ENCODE measurements at places on chromosomes 5 and 9.

DNA sequence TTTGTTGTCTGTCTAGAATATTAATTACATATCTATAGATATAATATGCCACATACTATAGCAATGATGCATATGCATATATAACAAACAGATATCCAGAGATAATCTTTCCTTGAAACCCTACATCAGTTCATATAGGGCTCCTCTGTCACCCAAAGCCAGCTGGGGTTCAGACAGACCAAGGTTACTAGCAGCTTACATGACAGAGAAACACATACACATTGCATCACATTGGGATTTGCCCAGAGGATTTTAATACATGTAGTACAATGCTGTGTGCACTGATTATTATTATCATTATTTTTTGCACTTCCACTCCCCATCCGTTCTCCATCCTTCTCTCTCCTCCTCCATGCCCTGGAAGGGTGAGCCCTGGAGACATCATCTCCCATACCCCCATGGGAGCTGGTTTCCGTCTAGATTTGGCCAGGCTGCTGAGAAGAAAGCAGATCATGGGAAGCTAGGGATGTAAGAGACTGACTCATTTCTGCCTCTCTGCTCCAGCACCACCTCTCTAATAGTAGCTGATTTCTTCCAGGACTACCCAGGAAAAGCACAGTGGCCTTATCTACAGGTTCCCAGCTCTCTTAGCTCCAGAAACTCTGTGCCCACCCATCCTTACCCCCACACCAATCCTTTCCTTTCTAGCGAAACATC is 23.3 kb downstream of the FST start:
- DNase-seq, result no peak

GRCh38 chr5:136484808-136485325 is 119.5 kb upstream of the TRPC7 start:
- no peak for DNase-seq

GRCh38 chr5:96880444-96881164 is 4.3 kb downstream of the ERAP2 start:
- peak; percentile 53 for DNase-seq

DNA sequence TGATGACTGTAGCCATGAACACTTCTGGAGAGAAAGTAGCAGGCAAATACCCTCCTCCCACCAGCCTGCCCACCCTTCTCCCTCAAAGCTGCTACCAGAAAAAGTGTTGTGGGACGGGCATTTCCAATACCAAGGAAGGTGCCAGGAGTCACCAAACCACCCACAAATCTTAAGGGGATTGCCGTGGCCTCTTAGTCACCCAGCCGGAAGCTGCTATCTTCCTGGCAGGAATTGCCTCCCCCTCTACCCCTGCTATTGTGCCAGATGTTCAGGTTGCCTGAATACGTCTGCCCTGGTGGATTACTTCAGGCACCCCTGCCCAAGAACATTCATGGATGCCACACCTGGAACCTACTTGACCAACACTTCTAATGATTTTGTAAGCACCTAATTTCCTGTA is 156.1 kb downstream of the TTC39B start:
- DNase-seq, result no peak

DNA sequence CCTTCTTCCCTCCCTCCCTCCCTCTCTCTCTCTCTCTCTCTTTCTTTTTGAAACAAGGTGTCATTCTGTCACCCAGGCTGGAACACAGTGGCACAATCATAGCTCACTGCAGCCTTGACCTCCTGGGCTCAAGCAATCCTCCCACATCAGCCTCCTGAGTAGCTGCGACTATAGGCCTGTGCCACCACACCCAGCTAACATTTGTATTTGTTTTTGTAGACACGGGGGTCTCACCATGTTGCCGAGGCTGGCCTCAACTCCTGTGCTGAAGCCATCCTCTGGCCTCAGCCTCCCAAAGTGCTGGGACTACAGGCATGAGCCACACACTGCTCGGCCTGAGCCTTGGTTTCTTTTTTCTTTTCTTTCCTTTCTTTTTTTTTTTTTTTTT is 45.8 kb downstream of the PLPP7 start:
- no peak for DNase-seq

GRCh38 chr9:20255052-20255451 is 367.2 kb downstream of the MLLT3 start:
- DNase-seq, result no peak

- DNase-seq, result no peak
Measured at GRCh38 chr9:17597977-17598376, 19.1 kb downstream of the SH3GL2 start.

DNA sequence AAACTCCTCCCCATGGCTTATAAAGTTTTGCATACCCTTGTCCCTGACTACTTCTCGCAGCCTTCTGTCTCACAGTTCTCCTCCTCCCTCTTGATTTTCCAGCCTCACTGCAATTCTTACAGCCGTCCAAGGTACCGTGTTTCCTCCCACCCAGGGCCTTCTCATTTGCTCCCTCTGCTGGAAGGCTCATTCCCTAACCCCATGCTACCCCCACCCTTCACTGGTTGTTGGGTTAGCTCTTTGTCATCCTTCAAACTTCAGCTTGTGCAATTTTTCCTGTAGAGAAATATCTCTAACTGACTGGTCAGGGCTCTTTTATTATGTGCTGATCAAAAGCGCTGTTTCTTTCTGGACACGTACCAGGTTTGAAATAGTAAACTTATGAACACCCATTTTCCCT is 329.2 kb downstream of the EBF1 start:
- DNase-seq, result no peak

DNA sequence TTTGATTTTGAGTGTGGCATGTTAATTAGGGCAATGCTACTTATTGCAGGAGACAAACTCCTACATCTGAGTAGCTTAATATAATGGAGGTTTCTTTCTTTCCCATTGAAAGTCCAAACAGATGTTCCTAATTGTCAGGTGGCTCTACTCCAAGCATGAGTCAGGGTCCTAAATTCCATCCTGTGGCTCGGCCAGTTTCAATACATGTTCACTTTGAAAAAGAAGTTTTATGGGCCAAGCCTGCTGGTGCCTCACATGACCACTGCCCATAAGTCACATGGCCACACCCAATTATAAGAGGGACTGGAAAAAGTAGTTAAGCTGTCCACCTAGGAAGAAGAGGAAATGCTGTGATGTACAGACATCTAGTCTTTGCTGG is 170.4 kb downstream of the ARRDC3 start:
- peak; percentile 27 for DNase-seq

- no peak for DNase-seq
Measured at GRCh38 chr5:80967500-80968181, 7.5 kb downstream of the RASGRF2 start.

DNA sequence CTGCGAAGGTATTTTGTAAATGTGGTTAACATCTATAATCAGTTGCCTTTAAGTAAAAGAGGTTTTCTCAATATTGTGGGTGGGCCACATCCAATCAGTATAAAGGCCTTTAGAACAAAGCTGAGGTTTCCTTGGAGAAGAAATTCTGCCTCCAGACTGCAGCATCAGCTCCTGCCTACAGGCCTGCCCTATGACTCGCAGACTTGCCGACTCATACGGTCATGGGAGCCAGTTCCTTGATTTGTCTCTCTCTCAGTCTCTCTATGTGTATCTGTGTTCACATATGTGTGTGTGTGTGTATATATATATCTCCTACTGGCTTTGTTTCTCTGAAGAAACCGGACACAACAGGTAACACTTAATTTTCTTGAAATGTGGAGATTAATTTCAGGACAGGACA is 45.3 kb downstream of the SLC36A1 start:
- DNase-seq, result no peak

DNA sequence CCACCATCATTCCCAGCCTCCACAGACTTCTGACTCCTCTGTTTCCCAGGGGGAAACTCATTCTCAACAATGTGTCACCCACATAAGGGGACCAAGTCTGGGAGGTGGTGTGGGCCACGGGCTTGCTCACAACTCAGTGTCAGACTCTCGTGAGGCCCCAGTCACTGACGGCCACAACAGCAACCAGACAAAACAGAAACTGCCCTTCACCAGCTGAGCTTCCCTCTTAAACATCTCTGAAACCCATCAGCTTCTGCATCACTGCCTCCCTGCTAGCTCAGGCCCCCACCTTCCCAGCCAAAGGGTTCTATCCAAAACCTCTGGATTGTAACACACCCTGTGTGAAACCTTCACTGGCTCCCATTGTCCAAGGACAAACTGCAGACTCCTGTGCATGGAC is 273.4 kb downstream of the CDK5RAP2 start:
- DNase-seq, result no peak

GRCh38 chr5:35920890-35921289 is 17.5 kb downstream of the CAPSL start:
- no peak for DNase-seq

DNA sequence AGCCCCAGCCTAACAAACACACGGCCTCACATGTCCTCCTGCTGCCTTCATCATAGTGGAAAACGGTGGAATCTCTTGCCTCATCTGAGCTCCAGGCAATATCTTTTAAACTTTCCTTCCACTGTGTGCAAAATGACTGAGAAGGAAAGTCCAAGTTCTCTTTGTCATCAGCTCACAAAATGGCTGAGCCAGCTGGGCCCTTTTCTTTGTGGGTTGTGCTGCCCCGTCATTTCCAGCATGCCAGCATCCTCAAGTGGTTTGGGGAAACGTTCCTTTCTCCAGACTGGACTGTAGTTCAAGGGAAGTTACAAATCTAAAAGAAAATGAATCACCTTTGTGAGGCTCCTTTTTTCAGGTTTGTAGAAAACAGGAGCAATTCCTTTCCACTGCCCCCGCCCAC is 171.1 kb upstream of the FSTL4 start:
- no peak for DNase-seq

DNA sequence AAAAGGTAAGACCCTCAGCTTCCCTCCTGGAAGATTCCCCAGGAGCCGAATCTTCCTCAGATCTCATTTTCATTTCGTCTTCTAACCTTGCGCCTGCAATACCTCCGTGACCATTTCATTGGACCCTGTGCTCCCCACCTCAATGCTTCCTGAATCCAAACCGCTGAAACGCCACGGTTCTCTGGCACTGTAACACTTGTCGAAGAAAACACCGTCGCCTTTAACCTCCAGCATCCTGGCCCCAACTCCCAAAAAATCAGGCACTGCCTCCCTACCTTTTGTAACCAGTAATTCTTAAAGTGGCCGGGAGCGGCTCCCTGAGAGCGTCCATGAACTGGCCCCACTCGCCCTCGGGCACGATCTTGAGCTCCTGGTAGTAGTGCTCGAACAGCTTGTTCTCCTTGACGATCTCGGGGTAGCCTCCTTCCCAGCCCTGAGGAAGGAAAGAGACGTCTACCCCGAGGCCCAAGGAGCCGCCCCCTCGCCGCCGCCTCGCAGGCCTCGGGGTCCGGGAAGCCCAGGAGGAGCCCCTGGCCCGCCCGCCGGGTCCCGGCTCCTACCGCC is 438 bp downstream of the NSUN2 start:
- peak; percentile 19 for DNase-seq

- no peak for DNase-seq
Measured at GRCh38 chr5:15551113-15551504, 51.1 kb downstream of the FBXL7 start.

DNA sequence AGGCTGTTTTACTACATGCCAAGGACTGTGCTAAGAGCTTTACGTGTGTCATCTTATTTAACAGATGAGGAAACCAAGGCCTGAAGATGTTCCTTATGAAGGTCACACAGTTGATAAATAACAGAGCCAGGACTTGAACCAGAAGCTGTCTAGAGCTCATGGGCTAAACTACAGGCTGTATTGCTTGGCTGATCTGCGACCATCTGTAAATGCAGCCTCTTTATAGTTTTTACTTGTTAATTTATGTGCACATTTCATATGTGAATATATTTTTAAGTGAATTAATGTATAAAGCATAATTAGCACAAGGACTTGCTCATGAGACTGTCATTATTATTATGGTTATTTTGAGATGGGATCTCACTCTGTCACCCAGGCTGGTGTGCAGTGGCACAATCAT is 19.3 kb upstream of the GNPDA1 start:
- no peak for DNase-seq

GRCh38 chr9:117887383-117887782 is 183.2 kb downstream of the TLR4 start:
- no peak for DNase-seq

DNA sequence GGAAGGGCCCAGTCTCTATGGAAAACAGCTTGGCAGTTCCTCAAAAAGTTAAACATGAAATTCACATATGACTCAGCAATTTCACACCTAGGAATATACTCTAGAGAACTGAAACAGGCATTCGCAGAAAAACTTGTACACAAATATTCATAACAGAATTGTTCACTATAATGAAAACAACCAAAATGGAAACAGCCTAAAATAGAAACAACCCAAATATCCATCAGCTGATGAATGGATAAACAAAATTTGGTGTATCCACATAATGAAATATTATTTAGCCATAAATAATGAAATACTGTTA is 4.8 kb upstream of the GPR150 start:
- DNase-seq, result no peak

DNA sequence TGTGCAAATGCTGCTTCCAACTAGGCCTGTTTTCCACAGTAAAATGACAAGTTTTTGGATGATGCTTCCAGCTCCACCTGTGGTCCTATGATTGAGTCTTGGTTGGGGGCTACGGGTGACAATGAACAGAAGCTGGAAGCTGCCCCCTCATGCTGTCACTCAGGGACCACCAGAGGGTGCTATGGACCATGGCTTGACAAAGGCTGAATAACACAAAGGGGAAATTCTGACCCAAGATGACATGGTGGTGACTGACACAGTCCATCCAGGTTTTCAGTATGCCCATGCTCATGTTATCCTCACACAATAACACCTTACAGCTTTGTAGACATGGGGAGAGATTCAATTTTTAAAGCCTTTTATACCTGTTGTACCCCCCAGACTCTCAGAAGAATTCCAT is 23.9 kb upstream of the SAP30L start:
- no peak for DNase-seq

- no peak for DNase-seq
Measured at GRCh38 chr5:127280491-127281220, 9.9 kb upstream of the MEGF10 start.

GRCh38 chr9:81690251-81690851 is 1.0 kb upstream of the TLE1 start:
- peak; percentile 8 for DNase-seq

- DNase-seq, result peak; percentile 69
Measured at GRCh38 chr5:39376293-39376714, 12.0 kb upstream of the C9 start.

- no peak for DNase-seq
Measured at GRCh38 chr9:105233873-105234272, 10.6 kb upstream of the SLC44A1 start.

DNA sequence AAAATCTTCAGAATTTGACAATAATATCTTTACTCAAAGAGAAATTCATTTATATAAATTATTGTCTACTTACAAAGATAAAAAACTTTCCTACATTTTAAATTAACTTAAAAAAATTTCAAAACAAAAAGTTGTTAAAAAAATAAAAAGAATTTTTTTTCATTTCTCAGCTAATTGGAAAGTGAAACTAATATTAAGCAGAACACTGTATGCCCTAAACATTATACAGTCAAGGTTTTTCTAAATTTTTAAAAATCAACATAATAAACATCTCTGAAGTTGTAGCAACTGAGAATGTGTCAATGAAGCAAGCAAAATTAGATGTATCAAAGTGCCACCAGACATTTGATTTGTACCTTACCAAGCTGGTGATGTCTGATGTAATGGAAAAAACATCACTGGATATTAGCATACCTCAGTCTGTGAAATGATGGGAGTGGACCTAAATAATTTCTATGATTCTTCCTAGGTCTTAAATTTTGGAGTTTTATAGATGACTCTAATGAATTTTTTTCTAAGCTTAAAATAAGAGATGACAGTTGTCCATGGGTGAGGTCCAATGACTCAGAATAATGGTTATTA is 290.1 kb downstream of the ADAMTS6 start:
- DNase-seq, result no peak

GRCh38 chr9:129887334-129888292 is 52.4 kb downstream of the USP20 start:
- DNase-seq, result peak; percentile 81

Data from CD14-positive monocyte (primary cell).